ENCODE measurements at places on chromosomes 12 and 14.

DNA sequence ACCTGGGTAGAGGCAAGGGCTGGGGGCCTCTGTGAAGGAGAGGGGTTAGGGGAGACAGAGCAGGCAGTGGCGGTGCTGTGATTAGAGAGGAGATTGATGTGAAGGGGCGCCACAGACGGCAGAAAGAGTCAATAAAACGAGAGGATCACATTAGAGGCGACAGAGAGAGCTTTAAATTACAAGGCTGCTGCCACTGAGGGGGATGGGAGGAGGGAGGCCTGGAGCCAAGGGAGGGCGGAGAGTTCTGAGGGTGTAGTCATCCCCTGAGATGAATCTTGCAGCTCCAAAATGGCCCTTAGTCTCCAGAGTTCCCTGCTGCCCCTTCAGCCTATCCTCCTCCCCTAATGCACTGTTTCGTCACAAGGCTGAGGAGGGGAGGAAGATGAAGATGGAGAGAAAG is 12.8 kb downstream of the ZFHX2 start:
- no peak for DNase-seq

DNA sequence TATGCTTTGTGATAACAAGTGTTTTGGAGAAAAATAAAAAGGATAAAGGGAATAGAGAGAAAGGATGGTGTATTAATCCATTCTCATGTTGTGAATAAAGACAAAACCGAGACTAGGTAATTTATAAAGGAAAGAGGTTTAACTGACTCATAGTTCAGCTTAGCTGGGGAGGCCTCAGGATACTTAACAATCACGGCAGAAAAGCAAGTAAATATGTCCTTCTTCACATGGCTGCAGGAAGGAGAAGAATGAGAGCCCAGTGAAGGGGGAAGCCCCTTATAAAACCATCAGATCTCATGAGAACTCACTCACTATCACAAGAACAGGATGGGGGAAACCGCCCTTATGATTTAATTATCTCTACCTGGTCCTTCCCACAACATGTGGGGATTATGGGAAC is 18.1 kb upstream of the C12orf42 start:
- no peak for DNase-seq

GRCh38 chr12:71492604-71493003 is 53.0 kb downstream of the LGR5 start:
- DNase-seq, result no peak

DNA sequence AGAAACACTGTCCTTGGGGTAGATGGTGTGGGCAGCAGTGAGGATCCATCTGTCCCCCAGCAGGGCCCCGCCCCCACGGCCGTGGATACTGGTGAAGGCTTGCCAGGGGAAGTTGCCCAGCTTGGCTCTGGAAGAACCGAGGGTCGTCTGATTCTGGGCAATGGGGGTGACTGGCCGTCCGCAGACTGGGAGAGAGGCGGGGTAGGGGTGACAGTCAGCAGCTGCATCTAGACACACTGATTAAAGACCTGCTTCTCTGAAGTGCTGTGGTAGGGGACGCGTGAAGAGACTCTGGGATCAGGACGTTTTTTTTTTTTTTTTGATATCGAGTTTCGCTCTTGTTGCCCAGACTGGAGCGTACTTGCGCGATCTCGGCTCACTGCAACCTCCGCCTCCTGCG is 4.7 kb upstream of the C1R start:
- DNase-seq, result no peak

- no peak for DNase-seq
Measured at GRCh38 chr14:92744198-92744597, 4.2 kb downstream of the LGMN start.

DNA sequence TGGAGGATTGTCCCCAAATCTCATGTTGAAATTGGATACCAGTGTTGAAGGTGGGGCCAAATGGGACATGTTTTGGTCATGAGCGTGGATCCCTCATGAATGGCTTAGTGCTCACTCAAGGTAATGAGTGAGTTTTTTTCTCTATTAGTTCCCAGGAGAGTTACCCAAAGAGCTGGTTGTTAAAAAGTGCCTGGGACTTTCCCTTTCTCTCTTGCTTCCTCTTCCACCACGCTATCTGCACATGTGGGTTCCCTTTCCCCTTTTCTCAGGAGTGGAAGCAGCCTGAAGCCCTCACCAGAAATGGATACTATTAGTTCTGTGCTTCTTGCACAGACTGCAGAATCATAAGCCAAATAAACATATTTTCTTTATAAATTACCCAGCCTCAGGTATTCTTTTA is 465.4 kb downstream of the FSCB start:
- DNase-seq, result no peak

DNA sequence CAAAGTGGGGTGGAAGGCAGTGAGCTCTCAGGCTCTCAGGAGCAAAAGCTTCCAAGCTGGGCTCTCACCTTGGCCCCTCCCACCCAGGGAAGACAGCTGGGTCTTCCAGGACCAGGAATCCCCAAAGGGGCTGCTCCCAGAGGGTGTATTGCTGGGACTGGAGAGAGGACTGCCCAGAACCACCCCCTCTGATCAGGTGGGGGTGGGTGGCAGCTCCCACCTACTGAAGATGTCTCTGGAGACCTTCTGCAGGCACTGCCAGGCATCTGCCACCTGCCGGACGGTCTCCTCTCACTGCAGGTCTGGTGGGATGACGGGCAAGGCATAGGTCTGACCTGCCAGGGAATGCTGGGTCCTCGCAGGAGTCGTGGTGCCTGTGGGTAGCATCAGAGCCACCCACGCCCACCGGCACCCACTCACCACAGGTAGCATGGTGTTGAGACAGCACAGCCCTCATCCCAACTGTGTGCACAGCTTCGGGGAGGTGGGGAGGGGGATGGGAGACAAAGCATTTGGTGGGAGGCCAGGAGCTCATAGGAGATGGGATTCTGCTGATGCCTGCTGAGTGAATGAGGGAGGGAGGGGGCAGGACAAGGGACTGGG is 103.2 kb downstream of the SINHCAF start:
- DNase-seq, result no peak

GRCh38 chr12:12979126-12979525 is 20.9 kb downstream of the HEBP1 start:
- DNase-seq, result no peak

All from activated CD4-positive, alpha-beta T cell treated with anti-CD3 and anti-CD28 coated beads for 24 hours (primary cell).